ENCODE measurements at places on chromosomes 2 and 18.
A peak's percentile ranks its signal among the peaks of the same experiment; 100 is the strongest.

GRCh38 chr2:26756337-26756736 is 7.7 kb upstream of the SLC35F6 start:
- DNase-seq: no peak

- no peak for DNase-seq
Observed at GRCh38 chr18:39942702-39943101, 2012.3 kb upstream of the PIK3C3 start.

- peak; percentile 27 for DNase-seq
Observed at GRCh38 chr2:119283873-119284331, 60.3 kb downstream of the STEAP3 start.

GRCh38 chr2:26469092-26469710 is 8.7 kb downstream of the OTOF start:
- no peak for DNase-seq

GRCh38 chr2:148048475-148049221 is 27.8 kb downstream of the MBD5 start:
- no peak for DNase-seq

- DNase-seq: no peak
Observed at GRCh38 chr2:175540421-175540820, 358.9 kb upstream of the ATP5MC3 start.

GRCh38 chr2:98388601-98389250 is 42.5 kb downstream of the CNGA3 start:
- no peak for DNase-seq

DNA sequence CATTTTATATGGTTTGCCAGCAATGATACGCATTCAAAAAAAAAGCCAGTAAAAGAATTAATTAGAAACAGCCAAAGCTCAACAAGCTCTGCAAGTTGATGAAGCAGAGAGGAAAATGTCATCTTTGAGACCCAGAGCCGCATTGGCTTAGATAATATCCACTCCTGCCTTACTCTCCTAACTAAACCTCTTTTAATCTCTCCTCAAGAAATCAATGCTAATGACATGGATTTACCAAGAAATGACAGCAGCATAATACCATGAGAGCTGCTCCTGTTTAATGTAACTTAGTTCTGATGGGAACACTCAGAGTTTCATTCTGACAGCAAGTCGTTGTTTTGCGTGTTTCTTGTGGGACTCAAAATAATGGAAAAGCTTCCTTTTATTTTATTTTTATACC is 1099.4 kb upstream of the PIK3C3 start:
- DNase-seq: no peak

GRCh38 chr2:135259123-135259522 is 207.0 kb downstream of the RAB3GAP1 start:
- DNase-seq: no peak

GRCh38 chr18:5912566-5912965 is 17.2 kb upstream of the TMEM200C start:
- no peak for DNase-seq

- no peak for DNase-seq
Observed at GRCh38 chr2:230942371-230942770, 17.3 kb upstream of the GPR55 start.

- DNase-seq: no peak
Observed at GRCh38 chr2:164335947-164336346, 285.3 kb downstream of the GRB14 start.

DNA sequence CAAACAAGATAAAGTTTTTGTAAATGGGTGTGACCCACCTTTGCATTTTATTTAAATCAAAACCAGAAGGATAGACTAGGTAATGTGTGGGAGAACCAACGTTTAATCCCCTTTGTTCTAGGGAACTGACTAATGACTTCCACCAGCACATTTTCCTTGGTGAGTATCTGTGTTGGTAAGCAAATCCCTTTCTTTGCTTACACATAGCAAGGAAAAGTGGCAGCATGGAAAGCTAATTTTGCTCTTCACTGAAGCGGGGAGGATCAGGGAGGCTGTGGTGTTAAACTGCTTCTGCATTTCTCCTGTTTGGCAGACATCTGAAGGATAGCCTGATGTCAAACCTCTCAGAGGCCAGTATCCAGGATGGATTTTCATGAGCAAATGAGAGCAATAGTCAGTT is 331.1 kb downstream of the PTPRM start:
- no peak for DNase-seq

DNA sequence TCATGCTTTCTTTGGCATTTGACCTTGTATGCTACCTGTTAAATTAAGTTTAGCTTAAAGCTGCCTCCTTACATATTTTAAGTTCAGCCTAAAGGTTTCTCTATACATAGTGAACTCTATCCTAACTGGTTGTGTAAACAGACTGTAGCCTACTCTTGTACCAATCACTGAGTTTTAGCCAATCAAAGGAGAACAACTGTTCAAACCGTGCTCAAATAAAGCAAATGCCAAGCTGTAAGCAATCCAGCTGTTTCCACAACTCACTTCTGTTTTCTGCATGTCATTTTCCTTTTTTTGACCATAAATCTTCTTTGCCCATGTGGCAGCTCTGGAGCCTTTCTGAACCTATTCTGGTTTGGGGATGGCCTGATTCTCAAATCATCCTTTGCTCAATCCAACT is 1603.8 kb upstream of the ACVR2A start:
- no peak for DNase-seq

- DNase-seq: no peak
Observed at GRCh38 chr2:128139624-128140023, 48.6 kb downstream of the UGGT1 start.

DNA sequence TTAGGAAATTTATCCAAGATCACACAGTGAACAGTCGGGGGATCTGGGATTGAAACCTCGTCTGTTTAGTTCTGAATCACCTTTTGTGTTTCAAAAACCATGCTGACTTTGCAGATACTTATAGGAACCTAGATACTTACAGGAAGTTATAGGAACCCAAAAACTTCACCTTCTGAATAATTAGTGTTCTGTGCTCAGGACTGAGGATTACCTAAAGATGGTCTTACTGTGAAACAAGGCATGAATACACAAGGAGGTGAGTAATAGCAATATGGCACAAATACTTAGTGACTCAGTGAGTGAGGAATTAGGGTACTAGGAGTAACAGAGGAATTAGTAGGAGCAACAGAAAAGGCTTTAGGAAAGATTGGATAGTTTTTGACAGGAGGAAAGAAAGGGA is 145.5 kb downstream of the LRATD1 start:
- DNase-seq: no peak

DNA sequence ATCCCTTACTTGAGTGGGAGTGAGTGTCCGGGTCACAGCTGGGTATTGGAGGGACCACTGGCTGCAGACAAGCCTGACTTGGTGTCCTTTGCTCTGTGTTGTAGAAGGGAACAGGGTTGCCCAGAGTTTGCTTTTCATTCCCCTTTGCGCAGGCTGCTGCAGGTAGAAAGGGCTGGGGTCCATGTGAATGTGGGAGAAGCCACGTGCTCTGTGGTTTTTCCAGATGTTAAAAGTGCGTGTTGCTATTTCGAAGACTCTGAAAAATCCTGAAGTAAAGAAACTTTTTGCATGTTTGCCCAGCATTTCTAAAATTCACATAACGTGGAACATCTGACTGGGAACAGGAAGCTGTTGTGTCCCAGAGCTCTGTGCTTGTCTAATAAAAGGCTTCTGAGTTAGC is 28.8 kb downstream of the GLI2 start:
- DNase-seq: peak; percentile 35

GRCh38 chr2:11681722-11682589 is 12.0 kb upstream of the NTSR2 start:
- no peak for DNase-seq

- no peak for DNase-seq
Observed at GRCh38 chr2:150787353-150788093, 300.1 kb upstream of the RND3 start.

GRCh38 chr2:165888171-165888570 is 65.4 kb downstream of the TTC21B start:
- DNase-seq: no peak

DNA sequence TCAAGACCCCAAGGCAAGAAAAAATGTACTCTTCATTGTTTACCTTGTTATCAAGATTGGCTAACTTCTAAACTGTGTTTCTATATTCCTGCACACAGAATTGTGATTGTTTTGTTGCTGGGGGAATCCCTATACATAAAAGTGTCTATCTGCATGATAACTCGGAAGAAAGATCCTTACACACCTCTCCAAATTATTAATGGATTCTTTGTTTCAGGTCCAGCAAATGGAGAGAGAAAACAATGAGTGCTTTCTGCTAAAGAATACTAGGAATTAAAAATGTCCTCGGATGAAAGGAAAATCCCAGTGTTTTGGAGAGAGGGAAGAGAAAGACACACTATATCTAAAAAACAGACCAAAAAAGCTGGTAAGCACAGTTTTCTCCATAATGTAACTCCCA is 6.2 kb upstream of the DAPL1 start:
- no peak for DNase-seq

DNA sequence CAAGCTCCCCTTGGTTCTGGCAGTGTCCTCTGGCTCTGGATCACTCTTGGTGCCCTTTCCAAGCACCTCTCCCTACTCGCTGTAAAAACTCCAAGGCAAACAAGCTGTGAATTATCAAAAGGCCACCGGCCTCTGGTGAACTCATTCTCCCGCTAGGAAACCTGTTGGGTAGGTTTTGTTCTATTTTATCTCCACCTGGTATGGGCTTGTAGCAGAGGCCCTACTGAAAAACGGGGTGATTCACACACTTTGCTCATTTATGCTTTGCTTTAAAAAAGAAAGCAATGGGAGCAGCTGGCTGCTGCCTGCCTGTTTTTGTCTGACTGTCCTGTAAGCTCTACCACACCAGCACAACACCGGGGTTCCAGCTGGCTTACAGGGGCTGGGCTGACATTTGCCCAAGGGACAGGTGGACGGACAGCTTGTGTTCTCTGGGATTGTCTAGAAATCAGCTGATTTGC is 56.8 kb downstream of the SH3BP4 start:
- DNase-seq: no peak

DNA sequence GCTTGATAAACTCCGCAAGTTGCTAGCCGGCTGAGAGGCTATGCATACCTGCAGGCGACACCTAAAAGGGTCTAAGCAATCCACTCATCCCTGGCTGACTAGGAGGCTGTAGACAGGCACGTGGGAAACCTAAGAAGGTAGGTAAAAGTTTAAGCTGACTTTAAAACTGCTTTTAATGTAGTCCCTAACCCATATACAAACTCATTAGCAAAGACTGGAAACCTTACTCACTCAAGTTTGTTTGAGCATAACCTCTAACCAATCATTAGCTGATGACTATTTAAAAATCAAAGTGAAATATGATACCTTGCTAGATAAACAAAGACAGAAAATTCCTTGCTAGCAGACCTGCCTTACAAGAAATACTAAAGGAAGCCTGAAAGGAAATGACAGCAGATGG is 106.4 kb downstream of the EXOC6B start:
- no peak for DNase-seq

GRCh38 chr2:2591542-2591940 is 260.5 kb upstream of the MYT1L start:
- DNase-seq: no peak

DNA sequence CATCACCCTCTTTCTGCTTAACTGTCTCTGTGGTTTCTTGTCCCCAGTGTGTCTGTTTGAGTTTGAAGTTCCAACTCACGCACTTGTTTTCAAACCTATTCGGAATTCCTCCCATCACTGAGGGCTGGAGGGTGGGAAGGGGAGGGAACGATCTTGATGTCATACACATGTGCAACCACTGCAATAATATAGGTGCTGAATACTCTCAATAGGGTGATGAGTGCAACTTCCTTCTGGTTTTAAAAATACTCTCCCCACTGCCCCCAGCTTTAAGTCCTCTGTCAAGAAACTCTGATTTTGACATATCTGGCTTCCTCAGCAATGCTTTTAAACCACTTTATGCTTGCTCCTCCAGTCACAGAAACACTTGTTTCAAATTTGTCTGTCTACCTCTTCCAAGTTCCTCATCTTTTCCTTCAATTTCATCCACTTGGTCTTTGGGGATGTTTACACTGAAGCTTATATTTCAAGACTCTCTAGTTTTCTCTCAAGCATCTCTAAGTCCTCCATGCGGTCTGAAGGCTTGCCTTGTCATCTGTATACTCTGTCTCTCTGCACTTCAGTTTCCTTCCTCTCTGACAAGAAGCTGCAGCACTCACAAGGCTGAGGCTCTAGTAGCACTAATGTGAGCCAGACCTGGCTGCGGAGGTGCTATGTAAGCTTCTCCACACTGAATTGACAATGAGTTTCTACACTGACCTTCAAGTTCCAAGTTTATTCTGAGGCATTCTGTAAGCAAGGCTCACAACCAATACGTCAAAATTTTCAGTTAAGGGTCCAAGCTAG is 422.3 kb downstream of the ZEB2 start:
- no peak for DNase-seq

GRCh38 chr2:24576617-24577016 is 85.6 kb downstream of the NCOA1 start:
- DNase-seq: no peak

DNA sequence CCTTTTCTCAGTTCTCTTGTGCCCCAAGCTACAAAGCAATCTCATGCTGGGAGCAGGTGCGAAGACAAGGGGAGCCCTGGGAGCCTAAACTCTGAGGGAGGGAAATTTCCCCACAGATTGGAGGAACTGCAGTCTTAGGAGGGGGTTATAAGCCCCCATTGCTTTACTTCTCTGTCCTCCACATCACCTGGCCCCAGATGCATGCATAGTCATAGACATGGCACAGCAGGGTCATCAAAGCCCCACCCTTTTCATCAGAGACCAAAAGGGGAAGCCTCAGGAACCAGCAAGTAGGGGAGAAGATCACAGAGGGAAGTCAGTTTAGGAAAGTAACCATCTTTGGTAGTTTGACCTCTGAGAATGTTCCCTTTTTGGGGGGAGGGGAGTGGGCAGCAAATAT is 33.7 kb downstream of the LANCL1 start:
- no peak for DNase-seq

DNA sequence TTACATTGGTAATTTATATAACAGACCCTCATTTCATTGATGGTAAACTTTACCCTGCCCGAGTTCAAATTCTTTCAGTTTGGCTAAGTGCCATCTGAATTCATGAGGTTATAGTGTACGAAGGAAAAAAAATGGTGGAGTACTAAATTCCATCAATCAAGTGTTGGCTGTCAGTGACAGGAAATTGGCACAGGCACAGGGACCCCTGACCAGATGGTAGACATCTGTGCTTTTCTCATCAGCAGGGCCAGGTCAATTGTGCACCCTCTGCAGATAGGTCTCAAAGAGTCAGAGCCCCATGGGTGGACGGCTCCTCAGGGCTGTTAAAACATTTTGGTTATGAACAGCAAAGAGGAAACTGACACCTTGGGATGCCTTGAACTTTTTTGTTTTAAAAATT is 439.2 kb downstream of the SETBP1 start:
- no peak for DNase-seq

DNA sequence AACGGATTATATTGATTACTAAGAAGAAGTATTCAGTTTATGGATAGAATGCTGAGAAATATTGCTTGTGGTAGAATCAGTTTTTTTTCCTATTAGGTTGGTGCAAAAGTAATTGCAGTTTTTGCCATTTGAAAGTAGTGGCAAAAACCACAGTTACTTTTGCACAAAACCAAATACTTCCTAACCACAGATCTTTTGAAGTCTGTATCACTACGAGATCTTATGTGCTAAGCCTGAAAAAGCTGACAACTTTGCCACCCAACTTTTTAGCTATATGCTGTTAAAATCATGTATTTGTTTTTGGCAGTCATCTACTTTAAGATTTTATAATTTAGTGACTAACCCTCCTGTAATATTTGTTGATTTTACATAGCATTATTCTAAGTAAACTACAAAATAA is 24.6 kb downstream of the DNAJC10 start:
- DNase-seq: no peak

- DNase-seq: no peak
Observed at GRCh38 chr2:96239745-96240264, 26.0 kb downstream of the TMEM127 start.

GRCh38 chr2:13035866-13036265 is 319.1 kb downstream of the TRIB2 start:
- no peak for DNase-seq

- no peak for DNase-seq
Observed at GRCh38 chr2:96546797-96547196, 10.2 kb downstream of the ARID5A start.

Data from BJ (cell line).